ENCODE measurements at places on chromosomes 11 and 22.

- no peak for DNase-seq
These were observed 19.5 kb downstream of the YPEL4 start for GRCh38 chr11:57630171-57630570.

GRCh38 chr11:6319704-6320410, 444 bp downstream of the CAVIN3 start:
- peak; percentile 92 for DNase-seq

DNA sequence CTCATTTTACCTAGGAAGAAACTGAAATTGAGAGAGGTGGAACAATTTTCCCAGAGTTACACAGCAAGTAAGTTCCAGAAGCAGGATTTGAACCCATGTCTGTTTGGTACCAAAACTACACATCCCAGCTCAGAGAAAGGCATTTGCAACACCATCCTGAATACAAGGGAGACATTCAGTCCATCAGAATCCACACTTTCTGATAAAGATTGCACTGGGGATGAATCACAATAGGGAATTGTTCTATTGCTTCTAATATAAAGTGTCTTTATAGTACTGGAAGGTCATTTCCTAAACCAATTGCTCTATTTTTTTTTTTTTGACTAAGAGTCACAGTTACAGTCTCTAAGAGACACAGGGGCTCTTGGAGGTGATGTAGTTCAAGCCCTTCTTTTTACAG, 208.1 kb upstream of the CADM1 start:
- DNase-seq: no peak

- DNase-seq: no peak
These were observed 15.2 kb upstream of the GCAT start for GRCh38 chr22:37792494-37792893.

- no peak for DNase-seq
These were observed 5.3 kb downstream of the BDNF start for GRCh38 chr11:27694992-27695391.

DNA sequence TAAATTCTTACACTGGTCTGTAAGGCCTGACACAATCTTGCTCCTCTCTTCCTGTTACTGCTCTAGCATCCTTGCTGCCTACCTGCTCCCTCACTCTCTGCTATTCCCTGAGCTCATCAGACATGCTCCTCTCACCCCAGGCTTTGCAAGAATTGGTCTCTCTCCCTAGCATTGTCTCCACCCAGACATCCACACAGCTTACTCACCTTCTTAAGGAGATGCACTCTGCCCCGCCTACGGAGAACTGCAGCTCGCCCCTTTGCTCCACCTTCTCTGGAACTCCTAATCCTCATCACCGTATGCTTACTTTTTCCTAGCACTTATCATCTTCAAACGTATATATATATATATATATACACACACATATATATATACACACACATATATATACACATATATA, 23.3 kb upstream of the TMPRSS5 start:
- no peak for DNase-seq

Data from pancreas (tissue), 10 donors.